ENCODE measurements at places on chromosomes 6 and 20.

DNA sequence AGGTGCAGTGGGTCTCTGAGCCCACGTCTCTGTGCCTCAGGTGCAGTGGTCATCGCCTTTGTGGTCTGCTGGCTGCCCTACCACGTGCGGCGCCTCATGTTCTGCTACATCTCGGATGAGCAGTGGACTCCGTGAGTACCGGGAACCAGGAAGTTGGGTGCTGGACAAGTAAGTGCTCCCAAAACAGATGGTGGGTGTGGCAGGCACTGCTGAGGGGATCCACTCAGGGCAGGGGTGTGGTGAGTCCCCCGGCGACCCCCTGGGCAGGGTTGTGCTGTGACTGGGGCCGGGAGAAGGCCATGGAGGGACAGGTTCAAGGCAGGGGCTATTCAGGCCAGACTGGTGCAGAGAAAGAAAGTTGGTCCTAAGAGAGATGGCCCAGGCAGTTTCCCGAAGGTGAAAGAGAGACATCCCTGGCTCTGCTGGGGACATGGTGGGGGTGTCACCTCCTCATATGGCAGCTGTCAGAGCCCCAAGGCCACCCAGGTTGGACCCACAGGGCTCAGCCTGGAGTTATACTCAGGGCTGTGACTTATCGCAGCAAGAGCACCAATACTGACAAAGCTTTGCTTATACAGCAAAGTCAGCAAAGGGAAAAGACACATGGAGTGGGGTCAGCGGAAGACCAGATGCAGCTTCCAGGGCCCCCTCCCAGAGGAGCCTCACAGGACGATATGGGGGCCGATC is 37.9 kb upstream of the MRGBP start:
- no peak for DNase-seq

- DNase-seq = no peak
Observed at GRCh38 chr6:42419490-42420280, 32.0 kb downstream of the TRERF1 start.

GRCh38 chr20:62304331-62305148 is 1.7 kb downstream of the ADRM1 start:
- no peak for DNase-seq

DNA sequence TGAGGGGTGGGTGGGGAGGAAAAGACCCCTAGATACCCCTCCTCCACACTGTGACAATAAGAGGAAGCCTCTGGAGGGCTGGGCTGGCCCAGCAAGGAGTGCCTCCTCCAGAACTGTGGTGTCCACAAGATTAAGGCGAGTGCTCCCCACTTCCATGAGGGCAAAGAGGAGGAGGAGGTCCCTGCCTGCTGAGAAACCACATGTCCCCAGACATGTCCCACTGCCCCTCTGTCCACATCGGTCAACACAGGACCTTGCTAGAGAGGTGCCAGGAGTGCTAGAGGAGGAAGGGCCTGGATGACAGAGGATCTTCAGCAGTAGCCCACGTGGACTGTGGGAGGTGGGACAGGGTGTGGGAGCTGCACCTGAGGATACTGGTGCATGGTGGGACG is 3.1 kb downstream of the RAET1G start:
- DNase-seq = no peak

DNA sequence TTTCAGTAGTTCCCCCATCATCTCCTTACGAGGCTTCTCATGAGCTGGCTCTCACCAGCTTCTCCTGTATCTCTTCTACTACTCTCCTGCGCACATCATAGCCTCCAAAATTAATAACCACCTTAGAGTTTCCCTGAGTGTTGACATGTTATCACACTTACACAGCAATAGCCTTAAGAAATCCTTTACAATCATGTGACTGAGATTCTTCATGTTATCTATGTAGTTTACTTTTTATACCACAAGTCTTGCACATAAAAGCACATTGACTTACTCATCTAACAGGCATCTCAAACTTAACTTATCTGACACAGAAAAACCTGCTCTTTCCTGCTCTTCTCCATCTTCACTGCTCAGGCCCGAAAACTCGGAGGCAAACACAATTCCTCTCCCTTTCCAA is 103.7 kb upstream of the TAB2 start:
- no peak for DNase-seq

DNA sequence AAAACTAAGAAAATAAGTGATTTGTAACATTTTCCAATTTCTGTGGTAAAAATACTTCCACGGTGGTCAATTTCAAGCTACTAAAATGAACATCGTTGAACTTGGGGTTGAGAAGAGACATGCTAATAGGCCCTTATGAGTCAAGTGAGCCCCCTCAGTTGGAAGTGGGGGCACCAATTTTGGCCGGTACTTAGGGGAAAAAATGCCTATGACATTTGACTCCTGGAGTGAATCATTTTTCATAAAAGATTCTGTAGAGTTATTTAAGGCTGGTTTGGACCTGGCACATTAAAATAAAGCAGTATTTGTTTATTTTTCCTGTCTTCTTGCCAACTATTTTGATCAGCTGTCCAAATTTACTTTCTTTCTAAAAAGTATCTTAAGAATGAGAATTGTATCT is 32.4 kb upstream of the CAP2 start:
- DNase-seq = no peak

GRCh38 chr6:145707397-145707796 is 27.9 kb downstream of the EPM2A start:
- no peak for DNase-seq

Data from activated CD4-positive, CD25-positive, alpha-beta regulatory T cell treated with anti-CD3 and anti-CD28 coated beads, Interleukin-2, amount 50 U/mL, for 16 hours (primary cell).